Foreskin keratinocyte (primary cell): ENCODE measurements at places on chromosomes 13 and 19.
A peak's percentile ranks its signal among the peaks of the same experiment; 100 is the strongest.

DNA sequence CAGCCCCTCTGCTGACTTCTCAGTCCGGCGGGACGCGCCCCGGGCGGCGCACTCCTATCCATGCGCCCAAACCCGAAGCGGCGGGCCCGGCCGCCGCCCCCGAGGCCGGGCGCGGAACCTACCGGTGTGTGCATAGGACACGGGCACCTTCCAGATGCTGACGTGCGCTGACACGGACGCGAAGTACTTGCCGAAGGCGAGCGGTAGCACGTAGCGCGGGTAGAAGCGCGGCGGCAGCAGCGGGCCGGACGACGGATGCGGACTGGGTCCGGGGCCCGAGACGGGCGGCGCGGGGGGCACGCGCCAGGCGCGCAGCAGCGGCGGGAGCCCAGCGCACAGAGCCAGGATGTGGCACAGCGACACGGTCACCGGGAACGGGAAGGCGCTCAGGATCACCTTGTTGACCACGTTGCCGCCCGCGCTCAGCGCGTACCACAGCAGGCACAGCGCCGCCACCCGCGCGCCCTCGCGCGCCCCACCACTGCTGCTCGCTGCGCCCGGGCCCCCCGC lies 338 bp downstream of the SLC35E1 start:
- DNase-seq, result no peak

GRCh38 chr19:45442778-45443461 lies 19.2 kb upstream of the ERCC1 start:
- no peak for DNase-seq

DNA sequence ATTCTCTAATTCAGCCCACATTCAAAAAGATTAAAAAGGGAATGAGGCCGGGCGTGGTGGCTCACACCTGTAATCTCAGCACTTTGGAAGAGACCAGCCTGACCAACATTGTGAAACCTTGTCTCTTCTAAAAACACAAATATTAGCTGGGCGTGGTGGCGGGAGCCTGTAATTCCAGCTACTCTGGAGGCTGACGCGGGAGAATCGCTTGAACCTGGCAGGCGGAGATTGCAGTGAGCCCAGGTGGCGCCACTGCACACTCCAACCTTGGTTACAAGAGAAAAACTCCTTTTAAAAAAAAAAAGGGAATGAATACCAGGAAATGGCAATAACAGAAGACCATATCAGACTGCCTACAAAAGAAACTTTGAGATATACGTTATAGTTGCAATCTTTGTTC lies 1244.5 kb downstream of the PCDH9 start:
- no peak for DNase-seq

DNA sequence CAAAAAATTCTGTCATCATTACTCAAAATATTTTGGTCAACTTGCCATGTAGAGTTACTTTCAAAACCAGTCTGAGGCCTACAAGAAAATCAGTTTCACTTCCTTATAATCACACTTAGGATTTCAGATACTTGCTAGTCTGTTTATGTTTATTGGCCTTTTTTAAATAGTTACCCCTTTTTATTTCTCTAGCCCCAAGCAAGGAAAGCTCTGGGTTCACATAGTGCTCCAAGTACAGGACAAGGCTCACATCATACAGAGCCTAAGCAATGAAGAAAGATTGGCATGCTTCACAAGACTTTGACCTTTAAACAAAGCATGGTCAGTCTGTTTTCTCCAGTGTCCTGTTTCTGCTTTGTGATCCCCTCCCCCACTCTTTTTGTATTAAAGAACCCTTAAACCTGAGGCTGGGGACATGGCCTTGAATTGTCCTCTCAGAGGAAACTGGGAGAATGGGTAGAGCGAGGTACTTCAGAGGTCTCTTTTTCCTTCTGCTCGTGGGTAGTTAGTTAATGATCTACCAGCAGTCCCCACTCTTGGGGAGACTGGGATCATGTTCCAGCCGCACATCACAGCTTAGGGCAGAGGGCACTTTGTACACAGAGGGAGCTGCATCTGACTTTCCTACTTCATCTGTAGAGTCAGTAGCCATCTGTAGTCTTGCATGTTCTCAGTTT lies 30.7 kb downstream of the CEACAM1 start:
- no peak for DNase-seq

DNA sequence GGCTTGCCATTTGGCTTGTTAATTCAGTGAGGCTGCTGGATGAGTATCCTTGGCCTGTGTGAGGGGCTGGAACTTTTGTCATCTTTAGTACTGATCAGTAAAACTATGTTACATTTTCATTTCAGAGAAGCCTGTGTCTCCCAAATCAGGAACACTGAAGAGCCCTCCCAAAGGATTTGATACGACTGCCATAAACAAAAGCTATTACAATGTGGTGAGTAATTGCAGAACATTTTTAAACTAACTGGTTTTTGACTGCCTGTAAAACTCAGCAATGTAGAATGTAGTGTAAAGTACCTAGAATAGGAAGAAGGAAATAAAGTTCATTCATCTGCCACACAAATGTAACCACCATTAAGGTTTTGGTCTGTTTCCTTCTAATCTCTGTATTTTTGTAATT lies 87.4 kb upstream of the TEX29 start:
- DNase-seq, result no peak

- no peak for DNase-seq
Measured at GRCh38 chr19:6721773-6722172, 1.3 kb upstream of the C3 start.

GRCh38 chr19:677201-677600 lies 1.0 kb downstream of the FSTL3 start:
- DNase-seq, result peak; percentile 67

GRCh38 chr13:40318366-40318765 lies 348.1 kb downstream of the FOXO1 start:
- peak; percentile 44 for DNase-seq

GRCh38 chr19:4371247-4372164 lies 28.1 kb downstream of the MPND start:
- DNase-seq, result no peak

DNA sequence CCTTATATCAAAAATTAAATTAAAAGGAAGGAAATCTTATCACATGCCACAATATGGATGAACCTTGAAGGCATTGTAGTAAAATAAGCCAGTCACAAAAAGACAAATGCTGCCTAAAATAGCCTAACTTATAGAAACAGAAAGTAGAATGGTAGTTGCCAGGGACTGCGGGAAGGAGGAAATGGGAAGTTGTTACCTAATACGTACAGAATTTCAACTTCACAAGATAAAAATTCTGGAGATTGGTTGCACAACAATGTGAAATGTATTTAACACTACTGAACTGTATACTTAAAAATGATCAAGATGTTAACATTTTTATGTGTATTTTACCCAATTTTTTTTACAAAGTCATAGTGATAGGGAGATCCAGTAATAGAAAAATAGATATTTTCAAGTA lies 10.2 kb upstream of the N4BP2L2 start:
- DNase-seq, result no peak

- DNase-seq, result no peak
Measured at GRCh38 chr13:79427265-79427664, 21.2 kb upstream of the RBM26 start.

GRCh38 chr13:106061781-106062180 lies 473.7 kb downstream of the EFNB2 start:
- no peak for DNase-seq
